Astrocyte (in vitro differentiated cells and primary cell): ENCODE measurements at places on chromosomes 11 and 22. TPM values are rescaled to one million over a fixed set of nuclear protein-coding genes. Genes with fewer than 3 reads are reported as not detected.

The OR5AK2 gene
- not detected in 2 replicates for total RNA-seq

DNA sequence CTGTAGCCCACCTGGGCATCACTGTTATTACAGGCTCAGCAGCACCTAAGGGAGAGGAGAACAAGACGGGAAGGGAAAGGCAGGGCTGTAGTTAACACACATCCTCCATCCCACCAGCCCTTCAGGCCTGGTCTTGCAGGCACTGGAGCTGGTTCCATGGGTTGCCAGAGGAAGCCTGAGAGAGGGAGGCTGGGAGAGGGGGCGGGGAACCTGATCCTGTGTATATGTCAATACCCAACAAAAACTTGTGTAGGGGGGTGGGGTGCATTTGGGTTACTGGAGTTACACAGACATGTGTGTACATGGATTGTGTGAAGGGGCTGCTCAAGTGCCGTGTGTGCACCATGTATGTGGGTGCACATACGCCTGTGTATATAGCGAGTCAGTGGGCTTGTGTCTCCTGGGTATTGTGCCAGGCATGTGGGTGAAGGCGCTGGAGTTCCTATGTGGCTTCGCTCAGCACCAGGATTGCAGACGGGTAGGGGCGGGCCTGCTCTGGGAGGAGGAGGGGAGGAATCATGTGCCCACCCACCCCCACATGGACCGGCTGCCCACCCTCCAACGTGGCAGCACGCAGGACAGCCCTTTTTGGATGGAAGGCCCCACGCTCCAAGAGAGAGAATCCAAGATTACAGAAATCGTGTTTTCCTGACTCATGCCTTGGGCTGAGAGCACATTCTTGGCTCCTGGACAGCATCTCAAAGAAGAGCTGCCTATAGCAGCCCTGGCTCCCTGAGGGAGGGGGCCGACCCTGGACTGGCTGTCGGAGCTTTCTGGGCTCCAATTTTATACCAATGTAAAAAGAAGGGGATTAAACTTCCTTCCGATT is 4.2 kb upstream of the SERPINH1 start:
- H3K27me3 ChIP-seq = no peaks in the 10 kb centered on the region
- peak overlapping the region; percentile 71 for H3K27ac ChIP-seq
- H3K4me3 ChIP-seq = no peak overlapping the region
- H3K4me1 ChIP-seq = peaks cover 57% of the 10 kb centered on the region
- H3K36me3 ChIP-seq = no peaks in the 10 kb centered on the region
- DNase-seq = peak; percentile 95

DNA sequence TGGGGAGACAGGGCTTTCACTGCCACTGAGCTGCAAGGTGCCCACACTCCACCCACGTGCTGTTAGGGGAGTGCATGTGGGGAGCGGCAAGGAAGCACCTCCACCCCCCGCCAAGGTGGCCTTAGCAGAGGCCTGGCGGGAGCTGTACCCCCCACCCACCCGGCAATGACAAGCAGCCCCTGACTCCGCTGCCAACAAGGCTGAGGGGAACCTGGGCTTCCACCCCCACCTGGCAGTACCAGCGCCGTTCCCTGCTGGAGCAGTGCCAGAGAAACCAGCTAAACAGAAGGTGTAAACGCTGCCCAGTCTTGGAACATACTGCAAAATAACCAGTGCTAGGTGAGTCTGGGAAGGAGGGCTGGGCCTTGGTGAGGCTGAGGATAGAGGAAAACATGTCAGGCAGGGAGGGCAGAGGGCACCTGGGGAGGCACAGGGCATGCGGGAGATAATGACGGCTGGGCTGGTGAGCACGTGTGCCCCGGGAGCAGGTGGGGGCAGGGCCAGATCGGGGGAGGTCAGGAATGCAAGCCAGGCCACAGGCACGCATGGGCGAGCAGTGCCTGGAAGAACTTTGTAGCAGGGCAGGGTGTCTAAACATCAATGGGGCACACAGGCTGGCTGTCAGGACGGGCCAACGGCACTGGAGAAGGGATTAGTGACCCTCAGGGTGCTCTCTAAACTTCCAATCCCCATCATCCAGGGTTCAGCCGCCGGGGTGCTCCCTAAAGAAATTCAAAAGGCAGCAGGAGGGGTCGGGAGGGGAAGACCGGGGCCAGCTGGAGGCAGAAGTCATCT is 6.6 kb downstream of the CERK start:
- no peaks in the 10 kb centered on the region for H3K27me3 ChIP-seq
- peaks cover 20% of the 10 kb centered on the region for H3K4me1 ChIP-seq
- H3K36me3 ChIP-seq = no peaks in the 10 kb centered on the region
- no peak overlapping the region for H3K4me3 ChIP-seq
- no peak for DNase-seq

DNA sequence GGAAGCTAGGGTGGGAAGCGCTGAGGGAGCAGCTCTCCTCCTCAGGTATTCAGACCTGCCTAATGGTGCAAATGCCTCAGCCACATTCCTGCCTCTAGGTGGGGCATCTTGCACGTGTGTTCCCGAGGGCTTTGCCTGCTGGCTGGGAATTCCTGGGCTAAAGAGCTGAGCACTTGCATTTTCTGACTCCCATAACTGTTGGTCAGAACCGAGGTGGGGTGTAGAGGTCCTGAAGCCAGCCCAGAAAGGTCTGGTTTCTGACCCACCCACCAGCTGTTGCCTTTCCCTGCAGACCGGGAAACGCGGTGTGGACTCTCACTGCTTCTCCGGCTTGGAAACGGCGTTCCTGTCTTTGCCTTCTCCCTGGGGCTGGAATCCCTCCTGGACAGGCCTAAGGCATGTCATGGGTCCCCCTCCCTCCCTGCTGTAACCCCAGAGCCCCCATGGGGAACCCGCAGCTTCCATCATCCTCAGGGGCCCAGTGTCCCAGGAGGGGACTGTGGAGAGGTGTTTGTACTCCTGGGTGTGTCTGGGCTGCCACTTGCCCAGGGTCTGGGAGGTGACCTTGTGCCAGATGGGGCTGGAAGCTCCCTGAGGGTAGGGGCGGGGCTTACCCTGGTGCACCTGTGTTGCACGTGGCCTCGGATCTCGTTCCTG is 24.0 kb upstream of the SMIM38 start:
- H3K27me3 ChIP-seq = no peaks in the 10 kb centered on the region

The E2F8 gene
- 0.17 and 0.27 TPM in 2 replicates for total RNA-seq

The LRRC56 gene
- total RNA-seq = 0.82 and 1.8 TPM in 2 replicates

GRCh38 chr11:2085251-2086066 is 53.7 kb downstream of the IGF2 start:
- no peak overlapping the region for H3K27ac ChIP-seq
- DNase-seq = no peak
- no peaks in the 10 kb centered on the region for H3K4me1 ChIP-seq
- H3K27me3 ChIP-seq = no peaks in the 10 kb centered on the region
- no peaks in the 10 kb centered on the region for H3K36me3 ChIP-seq

The HARBI1 gene
- total RNA-seq = 7.9 and 8.1 TPM in 2 replicates

GRCh38 chr22:24937114-24937513 is 9.4 kb downstream of the LHFPL7 start:
- no peaks in the 10 kb centered on the region for H3K27me3 ChIP-seq
- H3K27ac ChIP-seq = no peak overlapping the region
- no peak for DNase-seq
- H3K36me3 ChIP-seq = no peaks in the 10 kb centered on the region
- no peaks in the 10 kb centered on the region for H3K4me1 ChIP-seq
- no peak overlapping the region for H3K4me3 ChIP-seq

DNA sequence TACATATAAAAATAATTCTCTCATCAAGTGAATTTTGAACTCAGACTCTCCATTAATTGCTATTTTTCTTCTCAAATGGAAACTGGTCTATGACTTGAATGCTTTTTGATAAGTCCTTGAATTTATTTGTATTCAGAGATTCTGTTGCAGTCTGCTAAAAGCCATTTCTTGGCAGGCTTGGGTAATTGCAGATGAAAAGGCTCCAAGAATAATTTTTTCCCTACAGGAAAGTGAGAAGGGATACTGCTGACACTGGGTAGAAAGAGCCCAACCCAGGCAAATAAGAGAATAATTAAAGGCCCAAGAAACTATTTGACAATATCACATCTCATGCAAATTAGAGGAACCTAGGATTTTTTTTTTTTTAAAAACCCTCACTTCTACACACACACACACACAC is 246.5 kb upstream of the DDI1 start:
- no peaks in the 10 kb centered on the region for H3K27me3 ChIP-seq
- H3K4me3 ChIP-seq = no peak overlapping the region
- H3K27ac ChIP-seq = no peak overlapping the region

The CCDC116 gene
- 0.11 and 0.22 TPM in 2 replicates for total RNA-seq

The TPBGL gene
- 0.20 and 0.41 TPM in 2 replicates for total RNA-seq

The TSPAN32 gene
- total RNA-seq = not detected in 2 replicates

The C11orf16 gene
- not detected in 2 replicates for total RNA-seq

DNA sequence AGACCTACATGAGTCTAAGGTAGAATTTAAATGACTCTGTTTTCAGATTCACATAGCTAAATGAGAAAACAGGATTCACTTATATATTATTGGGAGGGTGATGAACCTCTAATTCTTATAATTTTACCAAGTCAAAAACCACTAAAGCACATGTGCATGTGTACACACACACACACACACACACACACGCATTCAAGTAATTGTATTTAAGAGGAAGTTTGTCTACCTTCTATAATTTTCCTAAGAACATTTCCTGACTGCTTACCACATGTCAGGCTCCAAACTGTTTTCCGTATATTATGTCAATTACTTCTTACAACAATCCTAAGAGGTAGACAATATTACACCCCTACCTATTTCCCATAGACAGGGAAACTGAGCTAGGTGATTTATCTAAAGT is 6.7 kb downstream of the RNF141 start:
- H3K4me1 ChIP-seq = peaks cover 3% of the 10 kb centered on the region
- DNase-seq = no peak
- no peak overlapping the region for H3K27ac ChIP-seq

The WNT11 gene
- total RNA-seq = 1.3 and 1.9 TPM in 2 replicates

The SLC37A2 gene
- total RNA-seq = 0.62 and 1.3 TPM in 2 replicates

DNA sequence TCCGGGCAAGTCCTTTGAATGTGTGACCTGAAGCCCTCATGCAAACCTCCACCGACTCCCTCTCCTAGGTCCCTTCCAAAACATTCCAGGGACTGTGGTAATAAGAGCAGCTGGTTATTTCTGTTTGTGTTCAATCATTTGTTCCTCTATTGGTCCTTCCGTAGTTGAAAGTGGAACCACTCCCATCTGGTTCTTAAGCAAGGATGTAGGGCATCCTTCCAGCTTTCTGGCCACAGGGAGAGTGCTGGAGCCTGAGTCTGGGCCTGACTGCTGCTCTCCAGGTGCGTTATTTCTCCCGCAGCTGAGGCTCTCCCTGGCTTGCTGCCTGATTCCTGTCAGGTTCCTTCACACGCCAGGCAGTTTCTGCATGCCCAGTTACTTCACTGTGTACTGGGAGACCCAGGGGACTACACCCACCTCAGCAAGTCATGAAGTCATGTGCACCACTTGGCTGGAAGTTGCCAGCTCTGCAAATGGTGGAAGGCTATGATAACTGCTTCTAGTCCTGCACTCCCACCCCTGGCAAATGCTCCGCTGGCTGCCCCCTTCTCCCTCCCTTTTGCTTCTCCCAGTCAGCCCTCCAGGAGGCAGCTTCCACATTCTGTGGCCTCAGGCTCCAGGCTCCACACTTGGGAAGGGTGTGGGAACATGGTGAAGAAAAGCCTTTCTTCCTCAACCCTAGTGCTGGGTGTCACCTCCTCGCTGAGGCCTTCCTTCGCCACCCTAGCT is 4.0 kb upstream of the ALX4 start:
- H3K4me1 ChIP-seq = peaks cover 17% of the 10 kb centered on the region
- H3K27ac ChIP-seq = no peak overlapping the region
- H3K27me3 ChIP-seq = peaks cover 90% of the 10 kb centered on the region
- no peak overlapping the region for H3K4me3 ChIP-seq
- DNase-seq = no peak

DNA sequence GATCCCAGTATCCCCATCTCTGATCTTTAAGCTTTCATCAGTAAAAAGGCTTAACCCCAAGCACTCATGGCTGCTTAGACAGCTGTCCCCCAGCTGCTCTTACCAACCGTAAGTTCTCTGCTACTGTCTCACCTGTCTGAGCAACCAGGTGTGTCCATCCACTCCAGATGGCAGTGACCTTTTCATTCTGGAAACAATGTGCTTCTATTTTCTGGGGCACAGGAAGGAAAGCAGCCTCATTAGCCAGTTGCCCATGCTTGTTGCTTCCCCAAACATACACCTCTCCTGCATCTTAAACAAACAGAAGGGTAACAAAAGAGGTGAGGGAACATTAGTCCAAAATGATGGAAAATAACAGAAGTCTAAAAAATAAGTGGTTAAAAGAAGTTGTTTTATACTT is 24.4 kb downstream of the SERGEF start:
- no peak overlapping the region for H3K4me3 ChIP-seq
- H3K36me3 ChIP-seq = no peaks in the 10 kb centered on the region
- no peak overlapping the region for H3K27ac ChIP-seq
- H3K4me1 ChIP-seq = peaks cover 16% of the 10 kb centered on the region
- no peaks in the 10 kb centered on the region for H3K27me3 ChIP-seq

The ZNF202 gene
- 8.6 and 11.3 TPM in 2 replicates for total RNA-seq

DNA sequence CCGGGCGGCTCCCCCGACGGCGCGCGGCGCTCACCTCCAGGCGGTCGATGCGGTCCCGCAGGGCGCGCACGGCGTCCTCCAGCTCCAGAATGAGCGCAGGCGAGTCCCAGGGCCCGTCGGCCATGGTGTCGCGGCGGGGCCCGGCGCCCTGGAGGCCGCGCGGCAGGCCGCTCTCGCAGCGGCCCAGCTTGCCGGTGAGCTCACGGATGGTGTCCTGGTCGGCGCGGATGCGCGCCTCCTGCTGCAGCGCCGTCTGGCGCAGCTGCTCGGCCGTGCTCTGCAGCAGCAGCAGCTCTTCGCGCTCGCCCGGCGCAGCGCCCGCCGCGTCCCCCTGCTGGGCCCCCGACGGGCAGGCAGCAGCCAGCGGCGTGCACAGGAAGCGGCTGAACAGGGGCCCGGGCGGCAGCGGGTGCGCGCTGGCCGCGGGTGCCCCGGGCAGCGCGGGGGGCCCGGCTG is 599 bp downstream of the NPTXR start:
- H3K36me3 ChIP-seq = no peaks in the 10 kb centered on the region
- peak; percentile 72 for DNase-seq
- H3K4me1 ChIP-seq = peaks cover 7% of the 10 kb centered on the region
- H3K4me3 ChIP-seq = peak overlapping the region; percentile 49

- H3K27me3 ChIP-seq = peaks cover 22% of the 10 kb centered on the region
- no peaks in the 10 kb centered on the region for H3K4me1 ChIP-seq
- peak within 1 kb of the TSS; percentile 33 for H3K4me3 ChIP-seq
- H3K27ac ChIP-seq = no peak within 1 kb of the TSS
- no peaks in the 10 kb centered on the region for H3K36me3 ChIP-seq
- no peak for DNase-seq
Measured at GRCh38 chr11:134331354-134332188, at the start of gene GLB1L2. Gene GLB1L2 (plus strand): TSS chr11:134331988. CDS start chr11:134332062, 74 bp downstream.

DNA sequence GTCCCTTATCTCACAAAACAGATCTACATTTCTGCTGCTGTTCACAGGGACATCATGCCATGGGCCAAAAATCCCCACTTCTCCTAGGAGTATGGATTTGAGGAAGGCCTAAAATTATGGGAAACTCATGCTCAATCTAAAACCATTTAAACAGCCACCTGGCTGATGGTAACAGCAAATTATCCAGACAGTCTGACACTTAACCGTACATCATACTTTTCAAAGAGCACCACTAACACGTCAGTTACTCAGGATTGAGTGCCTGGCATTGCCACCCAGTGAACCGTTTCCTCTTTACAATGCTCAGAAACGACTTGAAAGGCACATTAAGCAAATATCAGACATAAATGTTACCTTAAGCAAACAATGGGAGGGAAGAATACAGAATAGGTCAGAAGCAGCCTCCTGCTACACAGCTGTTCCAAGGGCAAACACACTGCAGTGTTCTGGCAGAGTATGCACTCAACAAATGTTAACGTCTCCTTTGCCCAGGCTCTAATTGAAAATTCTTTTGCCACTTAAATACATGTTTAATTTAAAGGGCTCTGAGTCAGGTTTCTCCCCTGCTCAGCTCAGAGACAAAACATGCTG is 18.8 kb upstream of the SLC36A4 start:
- H3K4me1 ChIP-seq = no peaks in the 10 kb centered on the region
- H3K27me3 ChIP-seq = no peaks in the 10 kb centered on the region
- DNase-seq = no peak
- H3K36me3 ChIP-seq = no peaks in the 10 kb centered on the region

The NNMT gene
- total RNA-seq = 394 and 527 TPM in 2 replicates
